Peyer's patch (tissue), 4 donors: ENCODE measurements at places on chromosomes 5 and 9. TPM values are rescaled to one million over a fixed set of nuclear protein-coding genes. Genes with fewer than 3 reads are reported as not detected.

Gene RNF208
- total RNA-seq = not detected

Gene SLC4A9
- not detected for total RNA-seq

Gene DMRT3
- total RNA-seq = not detected

DNA sequence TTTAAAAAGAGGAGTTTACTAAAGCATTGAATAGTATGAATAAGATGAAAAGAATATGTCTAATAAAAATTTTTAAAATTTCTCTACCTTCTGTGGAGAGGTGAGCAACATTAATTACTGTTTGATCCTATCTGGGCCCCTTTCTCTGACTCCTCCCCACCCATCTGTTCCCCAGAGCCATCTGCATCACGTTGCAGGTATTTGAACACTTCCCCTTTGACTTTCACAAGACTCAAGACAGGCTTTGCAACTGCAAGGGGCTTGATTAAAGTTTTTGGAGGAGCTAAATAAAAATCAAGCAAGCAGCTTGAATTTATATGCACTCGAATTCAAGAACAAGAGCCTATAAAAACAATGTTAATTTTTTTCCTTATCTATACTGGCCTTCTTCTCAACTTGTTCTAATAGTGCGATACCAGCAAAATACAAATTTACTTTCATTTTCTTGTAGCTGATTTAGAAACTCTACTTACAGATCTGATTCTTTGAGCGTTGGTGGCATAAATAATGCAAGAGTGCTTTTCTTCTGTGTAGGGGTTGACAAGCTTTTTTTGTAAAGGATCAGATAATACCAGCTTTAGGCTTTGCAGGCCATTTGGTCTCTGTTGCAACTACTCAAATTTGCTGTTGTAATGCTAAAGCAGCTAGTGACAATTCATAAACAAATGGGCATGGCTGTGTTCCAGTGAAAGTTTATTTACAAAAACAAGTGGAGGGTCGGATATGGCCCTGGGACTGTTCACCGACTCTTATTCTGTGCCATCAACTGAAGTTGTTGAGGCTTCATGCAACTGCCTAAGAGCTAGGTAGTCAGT lies 21.2 kb downstream of the TXNDC8 start:
- DNase-seq = no peak

GRCh38 chr9:113446323-113446740 lies 17.2 kb upstream of the RGS3 start:
- DNase-seq = no peak

DNA sequence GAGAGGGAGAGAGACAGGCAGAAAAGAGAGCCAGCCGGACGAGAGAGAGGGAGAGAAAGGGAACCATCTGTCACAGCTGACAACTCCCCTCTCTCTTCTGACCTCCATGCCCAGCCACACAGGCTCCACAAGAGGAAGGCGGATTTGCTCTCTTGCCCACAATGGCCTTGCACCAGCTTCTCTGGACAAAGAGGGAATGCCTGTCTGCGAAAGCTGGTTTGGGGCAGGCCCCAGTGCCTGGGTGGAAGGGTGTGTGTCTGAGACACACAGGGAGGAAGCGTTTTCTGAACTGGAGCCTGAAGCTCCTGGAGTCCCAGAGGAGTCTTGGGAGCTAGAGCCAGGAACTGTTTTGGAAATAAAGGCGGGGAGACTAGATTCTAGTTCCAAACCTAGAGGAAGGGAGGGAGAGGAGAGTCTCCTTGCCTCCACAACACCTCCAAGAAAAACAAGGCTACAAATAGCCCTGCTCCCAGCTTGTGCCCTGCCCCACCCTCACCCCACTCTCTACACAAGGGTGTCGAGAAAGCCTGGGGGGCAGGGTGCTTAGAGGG lies 12.5 kb downstream of the C1QTNF2 start:
- DNase-seq = no peak

GRCh38 chr5:163993126-163993525 lies 487.7 kb downstream of the MAT2B start:
- DNase-seq = no peak

- no peak for DNase-seq
Measured at GRCh38 chr5:112491257-112491656, 72.2 kb upstream of the EPB41L4A start.
